ENCODE measurements at places on chromosomes 13 and 19.

- no peak for DNase-seq
Observed at GRCh38 chr13:97339019-97339987, 94.7 kb upstream of the RAP2A start.

DNA sequence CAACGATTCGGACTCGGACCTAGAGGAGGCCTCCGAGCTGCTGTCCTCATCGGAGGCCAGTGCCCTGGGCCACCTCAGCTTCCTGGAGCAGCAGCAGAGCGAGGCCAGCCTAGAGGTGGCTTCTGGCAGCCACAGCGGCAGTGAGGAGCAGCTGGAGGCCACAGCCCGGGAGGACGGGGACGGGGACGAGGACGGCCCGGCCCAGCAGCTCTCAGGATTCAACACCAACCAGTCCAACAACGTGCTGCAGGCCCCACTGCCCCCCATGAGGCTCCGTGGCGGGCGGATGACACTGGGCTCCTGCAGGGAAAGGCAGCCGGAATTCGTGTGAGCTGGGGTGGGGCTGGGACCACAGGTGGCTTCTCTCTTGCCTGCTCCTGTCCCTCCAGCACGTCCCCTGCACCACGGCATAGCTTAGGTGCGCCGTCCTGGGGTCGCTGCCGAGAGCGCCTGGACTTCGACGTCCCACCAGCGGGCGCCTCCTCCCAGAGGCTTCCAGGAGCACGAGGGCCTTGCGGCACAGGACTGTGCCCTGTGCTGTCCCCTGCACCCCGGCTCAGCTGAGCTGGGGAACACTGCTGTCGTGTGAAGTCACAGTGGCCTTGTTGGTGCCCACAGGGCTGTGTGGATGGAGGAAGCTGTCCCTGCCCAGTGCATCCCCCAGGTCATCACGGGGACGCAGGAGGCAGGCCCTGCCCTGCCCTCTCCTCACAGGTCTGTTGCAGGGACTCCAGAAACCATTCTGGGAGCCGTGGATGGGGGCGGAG is 9.3 kb downstream of the POLR2E start:
- no peak for DNase-seq

DNA sequence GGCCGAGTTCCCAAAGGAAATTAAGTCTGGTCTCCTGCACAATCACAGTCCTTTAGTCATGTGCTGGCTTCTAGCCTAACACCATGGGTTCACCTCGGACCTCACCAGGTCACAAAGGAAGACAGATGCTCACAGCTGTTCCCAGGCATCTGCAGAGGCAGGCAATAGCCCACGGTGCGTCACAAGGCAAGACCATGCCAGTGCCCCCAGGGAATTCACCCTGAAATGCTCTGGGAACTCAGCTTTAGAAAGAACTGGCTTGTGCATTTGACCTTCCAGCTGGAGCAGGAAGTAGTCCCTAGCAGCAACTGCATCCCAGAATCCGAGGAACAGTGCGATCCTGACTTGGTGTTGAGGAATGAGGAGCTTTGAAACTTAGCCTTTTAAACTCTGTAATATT is 96.8 kb upstream of the WASF3 start:
- DNase-seq, result no peak

DNA sequence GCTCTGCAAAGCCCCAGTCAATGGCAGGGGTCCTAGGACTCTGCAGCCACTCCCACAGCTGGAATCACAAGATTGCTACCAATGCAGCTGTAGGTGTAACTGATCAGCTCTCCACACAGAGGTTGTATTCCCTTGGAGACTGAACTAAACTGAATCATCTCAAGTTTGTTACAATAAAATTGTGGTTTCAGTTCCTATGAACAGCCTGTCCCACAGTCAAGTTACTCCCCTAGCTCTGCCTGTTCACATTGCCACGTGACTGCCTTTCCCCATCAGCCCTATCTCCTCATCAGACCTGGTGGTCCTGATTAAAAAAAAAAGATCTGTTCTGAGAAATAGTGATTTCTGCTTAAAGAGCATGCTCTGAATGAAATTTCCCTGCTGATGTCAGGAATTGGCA is 287.9 kb upstream of the NBEA start:
- DNase-seq, result no peak

DNA sequence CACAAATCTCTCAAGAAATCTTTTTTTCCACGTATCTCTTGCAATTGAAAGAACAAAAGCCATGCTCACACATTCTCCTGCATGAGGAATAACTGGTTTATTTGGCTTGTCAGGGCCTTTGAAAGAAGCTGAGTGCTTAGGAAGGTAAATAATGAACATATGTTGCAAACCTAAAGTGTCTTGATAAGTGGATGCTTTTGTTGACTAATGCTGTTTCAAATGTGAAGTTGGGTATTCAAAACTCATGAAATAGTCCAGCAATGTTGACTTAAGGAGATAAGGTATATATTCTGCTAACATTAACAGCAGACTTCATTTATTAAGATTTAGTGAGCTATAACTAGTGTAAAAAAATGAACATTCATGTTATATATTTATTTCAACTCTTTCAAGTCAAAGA is 1792.7 kb upstream of the MIR17HG start:
- no peak for DNase-seq

- no peak for DNase-seq
Observed at GRCh38 chr19:5099701-5100221, 130.8 kb downstream of the KDM4B start.

DNA sequence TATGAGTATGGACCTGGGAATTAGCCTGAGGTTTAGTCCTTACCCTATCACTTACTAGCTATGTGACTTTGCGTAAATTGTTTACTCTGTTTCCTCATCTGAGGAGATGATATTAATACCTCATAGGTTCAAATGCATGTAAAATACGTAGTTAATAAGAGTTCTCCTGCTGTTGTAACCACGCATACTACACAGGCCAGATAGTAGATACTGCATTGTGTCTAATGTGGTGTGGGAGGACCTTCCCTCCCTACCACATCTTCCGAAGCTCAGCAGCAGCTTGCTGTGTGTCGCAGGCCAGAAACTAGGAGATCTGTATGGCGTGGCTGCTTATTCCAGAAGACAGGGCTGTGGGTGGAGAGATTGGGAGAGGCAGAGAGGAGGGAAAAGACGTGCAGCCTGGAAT is 23.0 kb downstream of the GTF2F2 start:
- DNase-seq, result no peak

GRCh38 chr13:42041684-42042035 is 6.8 kb upstream of the DGKH start:
- no peak for DNase-seq

- DNase-seq, result no peak
Observed at GRCh38 chr19:48950159-48950558, 4.5 kb upstream of the BAX start.

DNA sequence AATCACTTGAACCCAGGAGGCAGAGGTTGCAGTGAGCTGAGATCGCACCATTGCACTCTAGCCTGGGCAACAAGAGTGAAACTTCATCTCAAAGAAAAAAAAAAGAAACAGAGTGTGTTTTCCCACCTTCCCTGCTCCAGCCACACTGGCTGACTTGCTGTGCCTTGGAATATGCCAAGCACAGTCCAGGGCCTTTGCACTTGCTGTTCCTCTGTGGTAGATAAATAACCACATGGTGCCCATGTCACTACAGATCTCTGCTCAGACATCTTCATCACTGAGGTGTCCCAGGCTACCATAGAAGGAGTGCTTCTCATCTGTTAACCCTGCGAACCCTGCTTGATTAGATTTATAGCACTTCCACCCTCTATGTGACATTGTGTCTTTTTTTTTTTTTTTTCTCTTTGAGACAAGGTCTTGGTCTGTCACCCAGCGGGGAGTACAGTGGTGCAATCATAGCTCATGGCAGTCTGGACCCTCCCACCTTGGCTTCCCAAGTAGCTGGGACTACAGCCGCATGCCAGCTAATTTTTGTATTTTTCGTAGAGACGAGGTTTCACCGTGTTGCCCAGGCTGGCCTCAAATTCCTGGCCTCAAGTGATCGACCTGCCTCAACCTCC is 10.4 kb downstream of the SMARCA4 start:
- no peak for DNase-seq

DNA sequence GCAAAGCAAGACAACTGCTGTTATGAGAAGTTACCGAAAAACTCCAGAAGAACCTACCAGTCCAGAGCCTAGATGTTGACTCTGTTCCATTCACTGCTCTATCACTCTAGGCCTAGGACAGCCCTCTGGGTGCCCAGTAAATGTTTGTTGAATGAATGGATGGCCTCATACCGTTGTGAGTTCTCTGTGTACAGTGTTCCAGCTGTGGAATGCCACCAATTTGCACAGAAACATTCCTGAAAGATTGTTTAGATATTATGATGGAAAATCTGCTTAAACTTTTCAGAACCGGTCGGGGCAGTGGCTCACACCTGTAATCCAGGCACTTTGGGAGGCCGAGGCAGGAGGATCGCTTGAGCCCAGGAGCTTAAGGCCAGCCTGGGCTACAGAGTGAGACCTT is 1.3 kb upstream of the FBL start:
- no peak for DNase-seq

- DNase-seq, result no peak
Observed at GRCh38 chr19:33441277-33441699, 67.8 kb downstream of the CEBPG start.

DNA sequence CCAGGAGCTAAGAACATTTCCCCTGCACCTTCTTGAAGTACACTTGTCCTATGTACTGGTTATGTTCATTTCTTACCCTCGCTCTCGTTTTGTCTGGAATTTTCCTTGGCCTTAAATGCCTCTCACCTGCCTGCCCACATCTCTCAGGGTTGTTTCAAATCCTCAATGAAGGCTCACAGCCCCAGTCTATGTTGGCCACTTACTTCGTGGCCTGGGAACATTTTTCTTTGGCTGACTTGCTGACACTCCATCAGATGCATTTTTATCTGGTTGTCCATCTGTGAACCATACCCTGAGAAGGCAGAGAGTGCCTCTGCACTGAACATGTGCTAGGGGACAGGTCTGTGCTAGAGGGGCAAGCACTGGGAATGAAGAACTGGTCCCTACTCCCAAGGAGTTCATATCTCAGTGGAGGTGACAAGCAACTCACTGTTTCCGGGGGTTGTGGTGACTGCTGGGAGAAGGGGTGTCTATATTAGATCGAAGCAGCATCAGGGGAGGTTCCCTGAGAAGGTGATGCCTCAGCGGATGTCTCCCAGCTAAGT is 53.6 kb downstream of the USPL1 start:
- DNase-seq, result no peak

- DNase-seq, result peak; percentile 88
Observed at GRCh38 chr19:57814505-57815246, at the start of gene ZNF552. TSS of gene ZNF552 (minus strand) at chr19:57814913. CDS start at chr19:57814743, 170 bp downstream.

- DNase-seq, result peak; percentile 88
Observed at GRCh38 chr19:13718733-13719132, 45.6 kb upstream of the MRI1 start.

DNA sequence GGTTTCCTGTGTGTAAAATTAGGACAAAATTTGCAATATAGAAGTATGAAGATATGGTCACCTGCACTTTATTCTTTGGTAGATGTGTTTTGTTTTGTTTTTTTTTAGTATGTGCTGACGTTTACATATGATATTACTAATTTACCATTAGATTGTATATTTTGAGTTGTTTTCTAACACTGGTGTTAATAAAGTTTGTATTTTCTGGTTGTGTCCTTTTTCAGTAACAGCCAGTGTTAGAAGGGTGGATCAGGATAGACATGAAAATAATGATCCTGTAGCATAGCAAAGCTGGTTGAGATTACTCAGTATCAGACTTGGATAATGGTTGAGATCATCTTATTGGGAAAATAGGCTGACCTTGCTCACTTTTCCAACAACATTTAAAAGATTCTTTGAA is 6.2 kb downstream of the NAA16 start:
- no peak for DNase-seq

DNA sequence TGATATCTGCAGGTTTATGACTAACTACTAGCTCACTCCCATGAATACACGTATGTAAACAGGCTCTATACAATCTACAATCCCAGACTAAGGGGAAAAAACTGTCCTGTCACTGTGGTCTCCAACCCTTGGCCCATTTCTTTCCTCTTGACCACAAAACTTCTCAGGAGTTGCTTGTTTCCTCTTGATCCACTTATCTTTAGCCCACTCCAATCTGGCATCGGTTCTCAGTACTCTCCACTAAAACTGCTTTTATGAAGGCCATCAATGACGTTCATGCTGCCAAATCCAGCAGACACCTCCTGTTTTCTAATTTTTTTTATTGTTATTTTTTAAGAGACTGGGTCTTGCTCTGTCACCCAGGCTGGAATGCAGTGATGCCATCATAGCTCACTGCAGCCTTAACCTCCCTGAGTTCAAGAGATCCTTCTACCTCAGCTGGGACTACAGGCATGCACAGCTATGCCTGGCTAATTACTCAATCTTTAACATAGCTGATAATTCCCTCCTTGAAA is 31.9 kb upstream of the USPL1 start:
- DNase-seq, result no peak

DNA sequence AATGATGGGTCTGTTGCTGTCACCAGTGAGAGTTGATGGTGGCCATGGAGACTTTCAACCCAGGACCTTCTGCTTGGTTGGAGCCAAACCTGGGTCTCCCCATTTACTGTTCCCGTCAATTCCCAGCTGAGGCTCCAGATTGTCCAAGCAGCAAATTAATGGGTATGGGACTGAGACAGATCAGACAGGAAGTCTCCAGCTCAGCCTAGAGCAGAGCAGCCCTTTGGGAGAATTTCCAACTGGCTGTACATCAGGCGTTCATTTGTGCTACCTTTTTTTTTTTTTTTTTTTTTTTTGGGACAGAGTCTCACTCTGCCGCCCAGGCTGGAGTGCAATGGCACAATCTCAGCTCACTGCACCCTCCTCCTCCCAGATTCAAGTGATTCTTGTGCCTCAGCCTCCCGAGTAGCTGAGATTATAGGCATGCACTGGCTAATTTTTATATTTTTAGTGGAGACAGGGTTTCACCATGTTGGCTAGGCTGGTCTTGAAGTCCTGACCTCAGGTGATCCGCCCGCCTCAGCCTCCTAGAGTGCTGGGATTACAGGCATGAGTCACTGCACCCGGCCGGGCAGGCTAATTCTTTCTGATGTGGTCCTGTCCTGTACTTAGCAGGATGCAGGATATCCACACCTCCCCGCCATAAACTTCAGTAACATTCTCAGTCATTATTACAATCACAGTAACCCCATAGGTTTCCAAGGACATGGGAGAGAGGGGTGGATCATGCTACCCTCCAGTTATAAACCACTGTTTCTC is 9.3 kb downstream of the MAP3K10 start:
- no peak for DNase-seq

GRCh38 chr19:9645472-9645871 is 24.4 kb upstream of the ZNF561 start:
- DNase-seq, result no peak

GRCh38 chr13:27076421-27076820 is 95.2 kb downstream of the USP12 start:
- no peak for DNase-seq
